ENCODE measurements at places on chromosomes 16 and 17.

GRCh38 chr16:57475711-57476339 lies 10.5 kb downstream of the DOK4 start:
- DNase-seq = no peak

DNA sequence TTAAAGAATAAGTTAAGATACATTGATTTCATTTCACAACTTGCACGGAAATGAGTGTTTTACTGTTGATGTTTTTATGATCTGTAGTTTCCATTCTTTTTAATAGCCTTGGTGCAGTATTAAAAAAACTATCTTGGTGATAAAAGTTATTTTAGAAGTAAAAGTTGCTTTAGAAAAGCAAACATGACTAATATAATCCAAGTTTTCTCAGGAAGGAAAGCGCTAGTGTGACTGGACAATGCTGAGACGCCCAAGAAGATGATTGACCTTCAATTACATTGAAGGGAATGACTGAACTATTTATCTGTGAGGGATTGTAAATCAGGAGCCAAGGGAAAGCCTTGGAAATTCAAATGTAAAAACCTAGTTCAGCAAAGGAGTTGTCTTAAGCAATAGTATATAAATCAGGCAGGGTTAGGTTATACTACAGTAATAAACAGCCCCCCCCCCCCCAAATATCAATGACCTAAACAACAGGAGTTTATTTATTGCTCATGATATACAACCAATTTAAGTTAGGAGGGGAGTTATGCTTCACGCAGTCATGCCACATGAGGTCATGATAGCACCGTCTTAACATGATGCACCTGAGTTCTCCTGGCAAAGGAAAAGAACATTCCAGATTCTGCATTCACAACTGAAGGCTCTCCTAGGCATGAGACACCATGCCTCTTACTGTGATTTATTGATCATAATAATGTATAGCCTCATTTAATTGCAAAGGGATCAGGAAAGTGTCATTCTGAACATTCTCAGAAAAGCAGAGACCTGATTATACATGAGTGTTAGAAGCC lies 443.8 kb downstream of the CDH13 start:
- DNase-seq = no peak

- DNase-seq = no peak
Observed at GRCh38 chr17:57948169-57948554, 7.0 kb downstream of the CUEDC1 start.

DNA sequence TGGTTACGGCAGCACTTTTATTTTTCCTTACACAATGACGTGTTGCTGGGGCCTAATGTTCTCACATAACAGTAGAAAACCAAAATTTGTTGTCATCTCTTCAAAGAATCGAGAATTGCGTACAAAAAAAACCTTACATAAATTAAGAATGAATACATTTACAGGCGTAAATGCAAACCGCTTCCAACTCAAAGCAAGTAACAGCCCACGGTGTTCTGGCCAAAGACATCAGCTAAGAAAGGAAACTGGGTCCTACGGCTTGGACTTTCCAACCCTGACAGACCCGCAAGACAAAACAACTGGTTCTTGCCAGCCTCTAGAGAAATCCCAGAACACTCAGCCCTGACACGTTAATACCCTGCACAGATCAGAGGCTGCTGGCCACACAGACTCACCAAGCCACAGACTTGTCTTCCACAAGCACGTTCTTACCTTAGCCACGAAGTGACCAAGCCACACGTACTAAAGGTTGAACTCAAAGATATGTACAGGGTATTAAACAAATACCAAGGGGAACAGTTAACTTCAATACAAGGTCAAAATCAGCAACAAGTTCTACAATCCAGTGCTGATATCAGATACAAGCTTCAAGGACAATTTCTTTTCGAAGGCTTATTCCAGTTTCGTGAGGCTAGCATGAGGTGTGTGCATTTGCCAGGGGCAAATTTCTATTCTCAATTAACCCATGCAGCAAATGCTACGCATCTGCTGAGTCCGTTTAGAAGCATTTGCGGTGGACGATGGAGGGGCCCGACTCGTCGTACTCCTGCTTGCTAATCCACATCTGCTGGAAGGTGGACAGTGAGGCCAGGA lies 2.4 kb downstream of the ACTG1 start:
- DNase-seq = no peak

GRCh38 chr17:10657879-10658278 lies 770 bp upstream of the MYH3 start:
- no peak for DNase-seq

DNA sequence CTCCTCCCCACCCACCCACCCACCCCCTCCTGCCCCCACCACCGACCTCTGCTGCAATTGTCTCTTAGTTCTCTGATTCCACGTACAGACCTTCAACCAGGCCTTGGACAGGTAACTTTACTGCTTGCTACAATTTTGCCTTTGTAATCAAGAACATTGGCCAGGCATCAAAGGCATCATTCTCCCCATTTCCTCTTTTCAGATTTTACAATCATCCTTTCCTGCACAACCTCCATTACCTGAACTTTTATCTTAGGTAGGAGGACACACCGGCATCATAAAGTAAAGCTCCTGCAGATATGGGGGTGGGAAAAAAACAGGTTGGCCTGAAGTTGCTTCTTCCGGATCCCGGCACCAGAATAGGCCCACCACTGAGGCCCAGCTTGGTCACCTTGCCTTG lies 25.7 kb upstream of the SUPT4H1 start:
- no peak for DNase-seq

DNA sequence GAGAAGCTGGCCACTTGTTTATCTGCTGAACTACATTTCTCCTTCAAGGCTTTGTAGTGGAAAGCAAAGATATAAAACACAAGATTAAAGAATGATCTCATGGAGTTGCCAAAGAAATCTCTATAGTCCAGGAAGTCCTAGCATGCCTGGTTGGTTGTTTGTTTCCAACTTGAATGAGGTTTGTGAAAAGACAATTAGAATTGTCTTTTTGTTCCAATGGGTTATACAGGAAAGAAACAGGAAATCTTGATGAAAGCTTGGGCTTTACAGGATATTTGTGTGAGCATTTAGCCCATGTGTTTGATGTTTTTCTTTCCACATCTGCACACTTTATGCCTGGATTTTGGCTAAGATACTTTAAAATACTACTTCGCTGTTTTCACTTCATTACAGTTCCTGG lies 273.4 kb downstream of the CEP112 start:
- no peak for DNase-seq

DNA sequence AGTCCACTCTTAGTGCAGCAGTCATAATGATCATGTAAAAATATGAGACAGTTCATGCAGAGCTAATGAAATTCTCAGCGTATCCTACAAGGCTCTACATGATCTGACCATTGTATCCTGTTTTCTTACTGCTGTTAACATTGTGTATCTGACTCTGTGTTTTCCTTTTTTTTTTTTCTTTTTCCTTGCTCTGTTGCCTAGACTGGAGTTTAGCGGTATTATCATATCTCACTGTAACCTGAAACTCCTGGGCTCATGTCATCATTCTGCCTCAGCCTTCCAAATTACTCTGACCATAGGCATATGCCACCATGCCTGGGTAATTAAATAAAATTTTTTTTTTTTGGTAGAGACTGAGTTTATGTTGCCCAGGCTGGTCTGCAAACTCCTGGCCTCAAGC lies 12.1 kb downstream of the DUS2 start:
- no peak for DNase-seq

DNA sequence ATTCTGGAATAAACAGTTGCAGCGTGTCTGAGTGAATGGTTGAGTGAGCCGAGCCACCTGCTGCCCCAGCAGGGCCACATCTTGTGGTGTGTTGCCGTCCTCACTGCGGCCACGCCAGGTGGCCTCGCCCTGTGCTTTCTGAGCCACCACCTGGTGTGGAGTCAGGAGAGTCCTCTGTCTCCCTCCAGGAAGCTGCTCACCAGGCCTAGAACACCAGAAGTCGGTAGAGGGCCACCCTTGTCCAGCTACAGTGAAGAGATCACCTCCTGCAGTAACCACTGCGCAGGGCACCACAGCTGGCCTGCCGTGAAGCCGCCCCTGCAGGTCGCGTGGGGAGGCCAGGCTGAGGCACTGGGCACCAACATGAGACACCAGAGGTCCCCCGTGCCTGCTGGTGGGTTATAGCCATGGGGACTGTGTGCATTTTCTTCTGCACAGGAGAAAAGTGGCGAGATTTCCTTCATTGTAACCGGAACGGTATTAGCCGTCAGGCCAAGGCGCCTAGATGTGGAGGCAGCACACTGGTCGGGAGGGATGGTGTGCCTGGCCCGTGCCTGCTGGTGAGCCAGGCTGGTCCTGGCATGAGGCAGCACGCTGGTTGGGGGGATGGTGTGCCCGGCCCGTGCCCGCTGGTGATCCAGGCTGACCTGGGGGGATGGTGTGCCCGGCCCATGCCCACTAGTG lies 28.9 kb upstream of the FOXK2 start:
- no peak for DNase-seq

DNA sequence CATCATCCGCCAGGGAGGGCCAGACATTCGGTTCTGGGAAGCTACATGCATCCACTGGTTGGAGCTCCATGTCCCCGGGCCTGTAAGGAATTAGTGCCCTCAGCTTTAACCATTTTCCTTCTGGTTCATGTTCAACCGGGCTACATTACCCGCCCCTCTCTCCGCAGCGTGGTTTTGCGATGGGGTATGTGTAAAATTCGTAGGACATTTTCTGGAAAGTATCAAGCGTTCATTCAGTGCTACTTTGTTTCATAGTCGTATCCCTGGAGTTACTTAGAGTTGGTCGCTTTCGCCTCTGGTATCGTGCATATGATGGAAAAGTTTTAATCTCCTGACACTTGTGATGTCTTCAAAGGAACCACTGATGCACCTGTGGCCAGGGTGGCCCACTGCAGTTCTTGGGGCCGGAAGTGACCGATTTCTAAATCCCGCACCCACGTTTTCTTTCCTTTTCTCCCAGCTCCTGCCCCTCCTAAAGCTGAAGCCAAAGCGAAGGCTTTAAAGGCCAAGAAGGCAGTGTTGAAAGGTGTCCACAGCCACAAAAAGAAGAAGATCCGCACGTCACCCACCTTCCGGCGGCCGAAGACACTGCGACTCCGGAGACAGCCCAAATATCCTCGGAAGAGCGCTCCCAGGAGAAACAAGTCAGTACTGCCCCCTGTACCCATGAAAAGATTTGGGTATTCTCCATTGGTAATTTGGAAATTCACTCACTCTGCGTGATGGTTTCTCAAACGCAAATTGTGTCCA lies 637 bp downstream of the RPL23A start:
- no peak for DNase-seq

DNA sequence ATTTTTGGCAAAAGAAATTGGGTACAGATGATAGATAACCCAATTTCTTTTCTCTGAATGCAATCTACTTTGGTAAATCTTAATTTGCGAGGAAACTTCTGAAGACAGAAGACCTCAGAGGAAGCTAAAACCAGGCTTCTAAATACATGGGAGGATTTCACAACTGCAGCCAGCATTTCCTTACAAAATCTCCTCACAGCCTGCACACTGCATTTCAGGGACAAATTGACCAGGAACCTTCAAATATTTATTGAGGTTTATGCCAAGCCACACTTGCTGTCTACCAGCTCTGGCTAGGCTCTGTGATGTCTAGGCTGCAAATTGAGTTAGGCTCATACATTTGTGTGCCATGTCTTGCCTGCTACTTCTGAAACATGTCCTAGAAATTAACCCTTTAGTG lies 167.3 kb upstream of the CDH5 start:
- no peak for DNase-seq

GRCh38 chr17:64247836-64248235 lies 15.2 kb downstream of the TEX2 start:
- DNase-seq = no peak

DNA sequence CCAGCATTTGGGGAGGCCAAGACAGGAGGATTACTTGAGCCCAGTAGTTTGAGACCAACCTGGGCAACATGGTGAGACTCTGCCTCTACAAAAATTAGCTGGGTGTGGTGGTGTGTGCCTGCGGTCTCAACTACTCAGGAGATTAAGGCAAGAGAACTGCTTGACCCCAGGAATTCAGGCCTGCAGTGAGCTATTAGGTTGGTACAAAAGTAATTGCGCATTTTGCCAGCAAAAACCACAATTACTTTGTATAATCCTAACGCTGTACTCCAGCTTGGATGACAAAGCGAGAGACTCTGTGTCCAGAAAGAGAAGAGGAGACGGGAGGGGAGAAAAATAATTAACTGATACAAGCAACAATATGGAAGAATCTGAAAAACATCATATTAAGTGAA lies 32.7 kb downstream of the YWHAE start:
- no peak for DNase-seq

DNA sequence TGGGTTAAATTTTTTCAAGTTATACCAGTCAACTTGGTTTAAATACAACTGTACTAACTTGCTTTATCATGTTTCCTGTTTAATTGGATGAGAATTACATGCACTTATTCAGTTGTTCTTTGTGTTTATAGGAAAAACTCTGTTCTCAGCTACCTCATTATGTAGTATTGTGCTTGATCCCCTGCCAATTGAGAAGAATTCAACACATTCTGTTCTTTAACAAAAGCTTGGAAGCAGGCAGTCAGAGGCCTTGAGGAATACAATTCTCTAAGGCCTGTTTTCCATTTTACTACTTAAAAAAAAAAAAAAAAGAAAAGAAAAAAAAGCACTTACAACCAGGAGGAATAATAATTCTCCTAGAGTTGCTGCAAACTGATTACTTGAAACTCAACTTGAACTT lies 60.6 kb upstream of the CMIP start:
- no peak for DNase-seq

DNA sequence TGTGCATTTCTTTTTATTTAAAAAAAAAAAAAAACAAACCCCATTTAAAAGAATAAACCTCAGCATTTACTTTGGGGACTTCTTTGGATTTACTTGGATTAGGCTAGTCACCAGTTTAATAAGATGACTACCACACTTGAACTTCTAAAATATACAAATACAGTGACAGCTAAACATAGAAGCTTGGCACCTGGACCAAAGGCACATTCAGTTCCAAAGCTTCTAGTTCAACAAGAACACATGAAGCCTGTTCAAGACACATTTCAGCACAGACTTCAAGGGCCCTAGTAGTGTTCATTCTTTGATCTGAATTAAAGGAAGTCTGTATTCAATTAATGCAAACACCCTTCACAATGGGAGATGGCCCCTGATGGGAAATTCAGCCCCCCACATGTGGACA lies 11.6 kb upstream of the ROGDI start:
- no peak for DNase-seq

DNA sequence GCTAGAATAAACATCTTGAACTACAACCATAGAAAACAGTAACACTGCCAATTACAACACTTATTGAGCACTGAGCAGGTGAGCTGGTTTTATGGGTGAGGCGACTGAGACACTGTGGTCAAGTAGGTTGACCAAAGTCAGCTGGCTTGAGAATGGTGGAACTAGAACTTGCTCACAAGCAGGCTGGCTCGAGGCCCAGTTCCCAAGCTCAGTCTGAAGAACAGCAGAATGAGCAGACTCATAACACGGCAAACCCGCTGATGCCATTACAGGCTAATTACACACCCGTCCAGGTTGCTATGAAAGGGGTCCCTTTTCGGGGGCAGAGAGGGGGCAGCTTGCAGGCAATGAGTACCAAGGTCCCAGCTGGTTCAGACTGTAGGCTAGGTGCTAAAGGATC lies 6.5 kb downstream of the ZZEF1 start:
- DNase-seq = no peak
